ENCODE measurements at places on chromosomes 1 and 21. TPM values are rescaled to one million over a fixed set of nuclear protein-coding genes. Genes with fewer than 3 reads are reported as not detected.

DNA sequence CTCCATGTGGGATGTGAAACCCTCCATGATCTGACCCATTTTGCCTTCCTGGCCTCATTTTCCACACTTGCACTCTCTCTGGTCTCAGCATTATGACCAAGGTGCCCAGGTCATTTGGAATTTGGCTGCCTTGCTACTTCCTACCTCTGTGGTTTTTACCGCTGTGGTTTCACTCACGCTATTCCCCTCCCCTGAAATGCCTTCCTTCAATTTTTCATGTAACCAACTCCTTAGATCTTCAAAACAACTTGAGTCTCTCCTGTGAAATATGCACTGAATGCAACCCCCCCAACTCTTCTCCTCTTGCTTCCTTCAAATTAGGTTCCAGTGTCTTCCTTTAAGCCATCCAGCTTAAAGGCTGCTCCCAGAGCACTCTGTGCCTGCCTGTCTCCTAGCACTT, 50.1 kb downstream of the PHC2 start:
- no peak for DNase-seq

GRCh38 chr1:24507405-24507804, 4.8 kb downstream of the RCAN3 start:
- DNase-seq: no peak

DNA sequence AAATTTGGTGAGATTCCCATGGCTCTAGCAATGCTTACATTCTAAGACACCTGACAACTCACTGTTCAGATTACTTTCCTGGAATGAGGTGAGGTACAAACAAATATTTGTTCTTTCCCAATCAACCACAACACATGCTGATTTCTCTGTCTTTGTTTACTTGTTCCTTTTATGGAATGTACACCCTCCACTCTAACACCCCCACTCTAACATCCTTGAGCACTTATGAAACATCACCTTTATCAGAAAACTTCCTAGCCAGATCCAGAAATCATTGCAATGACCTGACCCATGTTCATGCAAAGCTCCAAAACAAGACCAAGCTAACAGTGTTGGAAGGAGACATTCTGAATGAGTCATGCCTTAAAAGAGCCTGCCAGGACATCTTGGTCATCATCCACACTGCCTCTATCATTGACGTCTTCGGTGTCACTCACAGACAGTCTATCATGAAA, 35.5 kb downstream of the HSD3B1 start:
- no peak for DNase-seq

Gene HSD3B2
- total RNA-seq: 0.56 TPM

Gene PROK1
- total RNA-seq: not detected

All from GM12878 (cell line).